8988T (cell line): ENCODE measurements at places on chromosomes 1 and 21.

GRCh38 chr21:28633839-28634555 lies 358.7 kb downstream of the LTN1 start:
- DNase-seq, result no peak

DNA sequence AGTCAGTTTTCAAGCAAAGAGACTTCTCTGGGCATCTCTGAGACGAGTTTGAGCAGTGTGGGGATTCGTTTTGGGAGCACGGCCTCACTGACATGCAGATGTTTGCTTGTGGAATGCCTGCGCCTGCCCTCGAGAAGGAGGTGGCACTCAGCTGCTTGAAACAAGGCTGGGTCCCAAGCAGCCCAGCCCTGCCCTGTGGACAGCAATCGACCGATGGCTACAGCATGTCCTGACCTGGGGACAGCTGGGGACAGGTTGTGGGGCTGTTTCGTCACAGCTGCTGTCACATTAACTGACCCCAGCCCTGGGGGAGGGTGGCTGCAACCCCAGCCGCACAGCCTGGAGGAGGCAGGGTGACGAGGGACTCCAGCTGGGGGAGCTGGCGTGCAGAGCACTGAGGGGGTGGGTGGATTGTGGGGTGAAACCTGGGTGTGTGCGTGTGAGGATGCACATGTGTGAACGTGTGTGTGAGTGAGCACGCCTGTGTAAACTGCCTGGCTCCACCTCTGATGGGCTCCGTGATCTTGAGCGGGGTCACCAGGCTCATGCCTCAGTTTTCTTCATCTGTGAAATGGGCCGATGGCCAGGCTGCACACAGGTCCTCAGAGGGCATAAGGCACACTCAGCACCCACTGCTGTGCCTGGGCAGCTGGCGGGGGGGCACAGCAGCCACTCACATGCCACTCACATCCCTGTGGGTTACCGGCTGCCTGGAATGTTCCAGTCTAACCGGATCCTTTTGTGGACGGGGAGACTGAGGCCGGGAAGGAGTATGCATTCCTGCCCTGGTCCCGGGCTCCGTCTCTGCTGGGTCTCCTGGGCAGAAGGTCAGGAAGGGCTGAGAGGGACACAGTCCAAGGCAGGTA lies 49.3 kb downstream of the COL18A1 start:
- no peak for DNase-seq

GRCh38 chr1:90149101-90149500 lies 154.2 kb downstream of the ZNF326 start:
- DNase-seq, result no peak

- DNase-seq, result no peak
Observed at GRCh38 chr21:25893191-25893590, 158.4 kb downstream of the GABPA start.

DNA sequence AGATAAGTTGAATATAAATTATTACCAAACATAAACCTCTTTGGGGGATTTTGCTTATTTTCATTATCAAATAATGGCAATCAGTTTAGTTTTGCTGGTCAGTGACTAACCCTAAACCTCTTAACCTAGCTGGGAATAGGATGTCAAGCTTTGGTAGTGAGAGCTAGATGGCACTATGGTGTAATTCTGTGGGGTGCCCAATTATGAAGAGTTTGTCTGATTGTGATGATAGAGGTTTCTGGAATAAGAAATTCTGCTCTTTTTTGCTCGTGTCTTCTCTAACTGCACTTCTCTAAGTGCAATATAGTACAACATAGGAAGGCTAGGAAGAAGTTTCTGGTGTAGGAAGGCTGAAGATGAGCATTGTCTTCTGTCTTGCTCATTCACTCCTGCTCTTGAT lies 59.8 kb downstream of the XCL1 start:
- DNase-seq, result no peak

GRCh38 chr21:44344541-44345183 lies 5.5 kb upstream of the CFAP410 start:
- no peak for DNase-seq

DNA sequence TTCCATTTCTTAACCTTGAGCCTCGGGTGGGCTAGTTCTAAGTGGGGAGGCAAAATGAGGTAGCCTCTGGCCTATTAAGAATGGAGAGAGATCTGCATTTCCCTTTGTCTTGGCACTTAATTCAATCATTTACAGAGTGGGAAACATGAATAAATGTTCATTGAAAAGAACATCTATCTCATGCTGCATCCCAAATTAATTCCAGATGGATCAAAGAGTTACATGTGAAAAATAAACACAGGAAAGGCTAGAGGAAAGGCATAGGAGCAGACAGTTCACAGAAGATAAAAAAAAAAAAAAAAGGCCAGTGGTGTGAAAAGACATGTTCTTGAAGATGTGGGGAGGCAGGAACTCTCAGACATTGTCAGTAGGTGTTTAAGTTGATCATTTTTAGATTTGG lies 35.7 kb upstream of the EPS8L3 start:
- DNase-seq, result no peak

- no peak for DNase-seq
Observed at GRCh38 chr1:231800108-231800507, 173.5 kb downstream of the DISC1 start.
